Natural killer cell (primary cell): ENCODE measurements at places on chromosomes 3 and 15. TPM values are rescaled to one million over a fixed set of nuclear protein-coding genes. Genes with fewer than 3 reads are reported as not detected.

DNA sequence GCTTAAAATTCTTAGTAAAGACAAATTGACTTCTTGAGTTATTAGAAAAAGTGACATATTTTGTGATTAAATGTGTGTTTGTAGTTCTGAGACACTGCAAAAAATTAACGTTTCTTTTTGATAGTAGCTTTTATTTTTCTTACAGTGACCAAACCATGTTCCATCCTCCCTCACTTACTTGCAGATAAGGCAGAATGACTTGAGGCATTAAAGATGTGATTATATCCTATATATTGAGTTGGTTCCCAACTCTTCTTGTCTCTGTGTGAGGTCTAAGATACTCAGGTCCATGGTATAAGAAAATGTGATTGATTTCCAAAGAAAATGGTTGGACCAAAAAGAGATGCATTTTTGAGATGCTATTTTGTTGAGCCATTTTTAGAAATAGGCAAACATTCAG, 238.3 kb upstream of the NR2F2 start:
- H3K27ac ChIP-seq = no peak overlapping the region
- no peak overlapping the region for H3K4me3 ChIP-seq
- peaks cover 12% of the 10 kb centered on the region for H3K27me3 ChIP-seq
- no peaks in the 10 kb centered on the region for H3K4me1 ChIP-seq

- no peak overlapping the region for H3K4me3 ChIP-seq
- no peak for DNase-seq
- H3K4me1 ChIP-seq = peaks cover 3% of the 10 kb centered on the region
- H3K27ac ChIP-seq = no peak overlapping the region
- no peaks in the 10 kb centered on the region for H3K27me3 ChIP-seq
Observed at GRCh38 chr15:56199038-56199437, 44.6 kb downstream of the RFX7 start.

DNA sequence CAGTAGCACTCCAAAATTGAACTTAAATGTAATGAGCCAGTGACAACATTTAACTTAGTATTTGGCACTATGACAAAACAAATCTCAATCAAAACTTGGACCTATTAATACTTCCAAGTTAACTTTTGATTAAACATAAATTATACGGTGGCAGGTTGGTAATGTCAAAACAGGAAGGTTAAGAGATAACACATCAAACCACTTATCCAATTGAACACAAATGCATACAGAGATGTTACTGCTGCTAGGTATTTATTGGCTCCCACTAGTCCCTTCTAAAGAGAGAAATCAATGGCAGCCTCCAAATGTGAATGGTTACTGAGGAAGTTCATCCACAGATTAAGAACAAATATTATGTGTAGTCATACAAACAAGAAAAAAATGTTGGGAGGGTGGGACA, 1.8 kb downstream of the GSK3B start:
- H3K27ac ChIP-seq = peak overlapping the region; percentile 14
- no peaks in the 10 kb centered on the region for H3K36me3 ChIP-seq
- H3K4me1 ChIP-seq = peaks cover 13% of the 10 kb centered on the region
- no peaks in the 10 kb centered on the region for H3K27me3 ChIP-seq
- peak overlapping the region; percentile 57 for H3K4me3 ChIP-seq

- no peak for DNase-seq
- no peak overlapping the region for H3K27ac ChIP-seq
- no peaks in the 10 kb centered on the region for H3K27me3 ChIP-seq
- no peak overlapping the region for H3K4me3 ChIP-seq
- no peaks in the 10 kb centered on the region for H3K36me3 ChIP-seq
Observed at GRCh38 chr15:93219859-93220420, 130.9 kb upstream of the RGMA start.

- no peaks in the 10 kb centered on the region for H3K36me3 ChIP-seq
- H3K4me3 ChIP-seq = no peak overlapping the region
- H3K4me1 ChIP-seq = no peaks in the 10 kb centered on the region
Observed at GRCh38 chr3:189790658-189791057, 159.5 kb downstream of the TP63 start.

- H3K27ac ChIP-seq = no peak overlapping the region
- no peak for DNase-seq
- no peak overlapping the region for H3K4me3 ChIP-seq
- no peaks in the 10 kb centered on the region for H3K4me1 ChIP-seq
Observed at GRCh38 chr15:30675126-30675525, 49.2 kb downstream of the ARHGAP11B start.

GRCh38 chr3:149655826-149656574, 1.8 kb downstream of the WWTR1 start:
- no peak overlapping the region for H3K4me3 ChIP-seq
- no peaks in the 10 kb centered on the region for H3K36me3 ChIP-seq
- peaks cover 18% of the 10 kb centered on the region for H3K27me3 ChIP-seq
- peaks cover 20% of the 10 kb centered on the region for H3K4me1 ChIP-seq

SPTBN5 gene
- 5.2 TPM for total RNA-seq

DNA sequence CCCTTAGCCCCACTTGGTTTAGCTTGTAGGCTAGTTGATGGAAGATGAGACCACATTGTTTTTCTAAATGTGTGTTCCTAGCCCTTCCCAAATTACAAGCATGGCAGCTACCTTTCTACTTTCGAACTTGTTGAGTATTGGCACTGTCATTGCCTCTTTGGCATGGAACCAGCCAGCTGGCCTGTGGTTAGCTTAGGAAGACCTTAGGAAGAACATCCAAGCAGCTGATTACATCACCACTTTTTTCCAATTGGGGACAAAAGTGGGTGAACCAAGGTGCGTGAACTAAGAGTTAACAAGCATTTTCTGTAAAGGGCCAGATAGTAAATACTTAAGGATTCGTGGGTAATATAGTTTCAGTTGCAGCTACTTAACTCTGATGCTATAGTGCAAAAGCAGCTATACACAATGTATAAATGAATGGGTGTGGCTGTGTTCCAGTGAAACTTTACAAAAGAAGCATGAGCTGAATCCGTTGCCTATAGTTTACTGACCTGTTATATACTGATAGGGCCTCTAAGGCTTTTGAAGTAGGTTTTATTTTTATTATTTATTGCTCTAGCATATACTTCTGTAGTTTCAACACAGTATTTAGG, 8.5 kb downstream of the KLHL18 start:
- H3K4me1 ChIP-seq = peaks cover 1% of the 10 kb centered on the region
- no peak for DNase-seq
- H3K36me3 ChIP-seq = peaks cover 11% of the 10 kb centered on the region
- peak overlapping the region; percentile 5 for H3K27ac ChIP-seq
- H3K27me3 ChIP-seq = no peaks in the 10 kb centered on the region

GRCh38 chr3:156106721-156107373, 13.5 kb upstream of the KCNAB1 start:
- no peak for DNase-seq
- no peak overlapping the region for H3K27ac ChIP-seq

- H3K4me3 ChIP-seq = no peak overlapping the region
- H3K27me3 ChIP-seq = no peaks in the 10 kb centered on the region
- no peaks in the 10 kb centered on the region for H3K4me1 ChIP-seq
- H3K36me3 ChIP-seq = no peaks in the 10 kb centered on the region
- no peak overlapping the region for H3K27ac ChIP-seq
Observed at GRCh38 chr15:100082761-100083402, 258.9 kb downstream of the ADAMTS17 start.

GPR156 gene
- 0.75 TPM for total RNA-seq

RPL35A gene
- 869 TPM for total RNA-seq

GRCh38 chr15:99435113-99435695, 130.6 kb upstream of the MEF2A start:
- H3K36me3 ChIP-seq = no peaks in the 10 kb centered on the region
- H3K4me1 ChIP-seq = peaks cover 31% of the 10 kb centered on the region

GRCh38 chr15:47806008-47806407, 88.7 kb downstream of the SEMA6D start:
- H3K36me3 ChIP-seq = no peaks in the 10 kb centered on the region
- H3K27me3 ChIP-seq = no peaks in the 10 kb centered on the region
- no peak overlapping the region for H3K27ac ChIP-seq
- no peak overlapping the region for H3K4me3 ChIP-seq
- H3K4me1 ChIP-seq = no peaks in the 10 kb centered on the region

- no peak overlapping the region for H3K4me3 ChIP-seq
- DNase-seq = no peak
- no peaks in the 10 kb centered on the region for H3K4me1 ChIP-seq
Observed at GRCh38 chr3:162984746-162985145, 1488.1 kb downstream of the OTOL1 start.

DNA sequence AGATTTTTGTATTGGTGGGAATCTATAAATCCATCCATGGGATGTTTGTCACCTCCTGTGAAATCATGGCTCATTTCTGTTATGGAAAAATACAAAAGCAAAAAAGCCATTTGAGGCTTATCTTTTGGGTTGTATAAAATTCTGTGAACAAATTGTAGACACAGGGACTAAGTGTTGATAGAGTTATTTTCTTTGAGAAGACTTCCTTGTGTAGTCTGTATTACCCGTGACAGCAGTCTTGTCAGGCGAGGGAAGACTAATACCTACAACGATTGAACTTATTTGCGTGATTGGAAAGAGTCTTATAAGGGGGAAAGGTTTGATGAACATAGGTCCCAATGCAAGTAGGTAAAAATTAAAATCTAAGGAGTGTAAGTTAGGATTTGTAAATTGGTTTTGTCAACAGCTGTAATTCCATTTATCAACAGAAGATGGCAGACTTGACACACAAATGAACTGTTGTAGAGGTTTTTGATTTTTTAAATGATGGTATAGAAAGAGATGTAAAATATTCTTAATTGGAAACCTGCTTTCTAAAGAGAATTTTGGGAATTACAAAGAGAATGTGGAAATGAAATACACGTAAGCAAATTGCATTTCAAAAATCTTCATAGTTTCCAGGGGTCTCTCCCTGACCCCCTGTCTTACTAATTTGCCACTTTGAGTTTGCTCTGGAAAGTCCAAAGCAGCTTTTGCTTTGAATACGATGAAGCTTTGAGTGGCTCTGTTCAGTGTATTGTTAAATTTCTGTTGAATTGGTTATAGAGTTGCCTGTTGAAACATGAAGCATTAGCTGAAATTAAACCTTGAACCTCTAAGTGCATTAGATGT, 33.2 kb downstream of the SLC25A26 start:
- no peak overlapping the region for H3K4me3 ChIP-seq
- no peak overlapping the region for H3K27ac ChIP-seq
- peak; percentile 69 for DNase-seq
- H3K27me3 ChIP-seq = no peaks in the 10 kb centered on the region

DNA sequence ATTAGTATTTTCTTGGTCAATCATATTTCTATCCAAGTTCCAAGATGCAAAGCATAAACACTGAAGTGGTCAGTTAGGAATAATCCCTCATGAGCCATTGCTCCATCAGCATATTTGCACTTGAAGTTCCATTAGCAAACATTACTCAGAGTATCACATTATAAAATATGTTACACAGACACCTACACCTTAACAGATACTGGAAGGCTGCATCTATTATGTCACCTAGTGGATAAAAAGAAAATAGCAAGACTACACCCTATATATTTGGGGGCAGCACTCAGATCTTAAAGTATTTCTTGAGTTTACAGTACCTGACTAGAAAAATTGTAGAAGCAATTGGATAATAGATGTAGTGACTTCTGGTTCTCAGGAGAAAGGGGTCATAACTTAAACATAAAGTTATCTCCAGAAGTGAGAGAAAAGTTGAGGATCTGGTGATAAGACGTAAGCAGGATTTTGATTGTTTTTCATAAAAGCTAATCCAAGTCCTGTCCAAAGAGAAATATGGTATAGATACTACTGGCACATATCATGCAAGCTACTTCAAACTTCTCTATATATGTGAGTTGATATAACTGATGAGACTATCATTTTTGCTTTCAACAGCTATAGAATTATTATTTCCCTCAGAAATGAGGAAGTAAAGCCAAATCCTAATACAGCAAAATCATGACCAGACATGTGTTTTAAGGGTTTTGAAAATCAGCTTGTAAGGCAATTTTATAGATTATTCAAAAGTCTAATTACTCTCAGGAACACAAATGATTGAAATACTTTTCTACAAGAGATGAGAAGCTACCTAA, 422.2 kb downstream of the GBE1 start:
- DNase-seq = no peak
- H3K27me3 ChIP-seq = no peaks in the 10 kb centered on the region
- H3K4me3 ChIP-seq = no peak overlapping the region
- H3K36me3 ChIP-seq = no peaks in the 10 kb centered on the region
- H3K4me1 ChIP-seq = no peaks in the 10 kb centered on the region
- no peak overlapping the region for H3K27ac ChIP-seq

GRCh38 chr15:49288391-49288790, 118.3 kb downstream of the GALK2 start:
- H3K4me1 ChIP-seq = no peaks in the 10 kb centered on the region
- H3K27me3 ChIP-seq = no peaks in the 10 kb centered on the region
- H3K27ac ChIP-seq = no peak overlapping the region

DNA sequence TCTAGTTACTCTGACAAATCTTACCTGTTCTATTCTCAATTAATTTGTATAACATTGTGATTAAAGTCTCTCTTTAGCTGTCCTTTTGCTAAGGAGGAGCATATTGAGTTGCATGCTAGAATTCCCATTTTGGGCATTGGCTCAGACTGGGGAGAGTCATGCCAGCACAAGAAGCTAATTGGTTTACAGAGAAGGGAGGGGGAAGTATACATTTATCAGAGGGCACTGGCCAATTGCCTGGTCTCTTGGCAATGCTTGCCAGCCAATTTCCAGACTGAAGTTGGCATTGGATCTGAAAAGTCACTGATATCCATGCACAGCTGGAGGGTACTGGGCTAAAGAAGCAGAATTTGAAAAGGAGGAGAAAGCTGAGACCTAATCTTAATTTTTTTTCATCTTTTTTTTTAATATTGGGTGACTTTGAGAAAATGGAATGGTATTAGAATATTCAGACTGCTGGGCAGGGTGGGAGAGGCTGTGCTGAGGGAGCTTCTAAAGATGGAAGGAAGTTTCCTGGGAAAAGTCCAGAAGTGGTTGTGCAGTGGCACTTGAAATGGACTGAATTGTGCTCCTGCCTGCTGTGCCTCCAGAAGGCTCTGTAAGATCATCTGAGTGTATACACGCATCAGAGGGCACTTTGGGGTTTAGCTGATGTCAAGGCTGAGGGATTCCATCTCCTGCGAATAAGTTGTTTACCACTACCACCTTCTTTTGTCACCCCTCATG, 365.2 kb upstream of the DPH6 start:
- DNase-seq = no peak
- H3K27ac ChIP-seq = no peak overlapping the region
- H3K4me1 ChIP-seq = no peaks in the 10 kb centered on the region

GRCh38 chr3:10277115-10277625, 15.6 kb downstream of the GHRL start:
- peaks cover 30% of the 10 kb centered on the region for H3K4me1 ChIP-seq
- H3K27me3 ChIP-seq = no peaks in the 10 kb centered on the region
- no peak for DNase-seq
- H3K4me3 ChIP-seq = no peak overlapping the region

REC114 gene
- total RNA-seq = not detected

NCEH1 gene
- 3.5 TPM for total RNA-seq

GNAI2 gene
- 467 TPM for total RNA-seq

DNA sequence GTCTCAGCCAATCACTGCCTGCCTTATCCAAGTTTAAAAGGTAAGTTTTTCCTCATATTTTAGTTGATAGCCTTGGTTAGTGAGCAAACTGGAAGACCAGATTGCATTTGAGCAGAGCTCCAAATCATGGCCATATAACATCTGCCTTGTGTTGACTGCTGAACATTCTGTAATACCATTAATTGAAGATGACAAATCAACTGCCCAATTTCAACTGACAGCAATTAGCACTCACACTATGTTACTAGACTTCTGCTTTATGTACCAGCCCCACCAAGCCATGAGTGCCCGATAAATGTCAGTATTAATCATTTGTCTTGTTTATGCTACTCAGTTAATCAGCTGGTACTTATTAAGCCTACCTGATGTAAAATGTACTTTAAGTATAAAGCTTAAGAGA, 83.1 kb downstream of the CGGBP1 start:
- H3K27me3 ChIP-seq = no peaks in the 10 kb centered on the region
- H3K4me3 ChIP-seq = no peak overlapping the region
- no peaks in the 10 kb centered on the region for H3K36me3 ChIP-seq
- H3K27ac ChIP-seq = no peak overlapping the region
- H3K4me1 ChIP-seq = no peaks in the 10 kb centered on the region
- no peak for DNase-seq

CNTN3 gene
- total RNA-seq = not detected

TTLL13 gene
- 1.2 TPM for total RNA-seq
